ENCODE measurements at places on chromosomes 7 and 10.

DNA sequence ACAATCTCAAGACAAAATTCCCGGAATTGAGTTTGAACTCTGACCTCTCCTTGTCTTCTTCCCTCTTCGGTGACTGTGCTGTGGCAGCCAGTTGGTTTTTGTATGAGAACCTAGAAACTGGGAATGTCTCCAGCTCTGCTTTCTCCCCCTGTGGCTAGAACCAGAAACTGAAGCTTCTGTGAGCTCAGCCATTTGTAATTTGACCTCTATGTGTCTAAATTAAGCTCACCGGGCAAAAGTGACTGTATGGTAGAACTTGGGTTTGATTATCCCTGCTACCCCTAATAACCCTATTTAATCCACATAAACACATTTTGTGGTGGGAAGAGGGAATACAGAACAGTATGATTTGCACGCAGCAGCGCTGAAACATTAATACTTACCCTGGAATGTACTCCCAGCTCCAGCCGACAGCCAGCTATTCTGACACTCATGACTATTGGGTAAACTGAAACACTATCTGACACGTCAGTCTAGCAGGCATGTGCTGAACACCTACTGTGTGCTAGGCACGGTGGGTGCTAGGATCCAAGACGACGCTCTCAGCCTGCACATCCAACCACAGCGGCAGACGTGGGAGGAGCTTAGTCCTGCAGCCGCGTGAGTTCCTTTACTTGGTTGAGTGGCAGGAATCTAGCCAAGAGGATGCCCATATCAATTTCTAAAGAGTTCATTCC, 324.8 kb downstream of the SFMBT2 start:
- DNase-seq, result no peak

- no peak for DNase-seq
These were observed 62.7 kb upstream of the ZPBP start for GRCh38 chr7:50155755-50156154.

GRCh38 chr10:123569436-123570035, 96.6 kb upstream of the GPR26 start:
- DNase-seq, result no peak

GRCh38 chr7:44383566-44383965, 58.2 kb upstream of the CAMK2B start:
- DNase-seq, result no peak

GRCh38 chr10:123462756-123463155, 203.4 kb upstream of the GPR26 start:
- no peak for DNase-seq

DNA sequence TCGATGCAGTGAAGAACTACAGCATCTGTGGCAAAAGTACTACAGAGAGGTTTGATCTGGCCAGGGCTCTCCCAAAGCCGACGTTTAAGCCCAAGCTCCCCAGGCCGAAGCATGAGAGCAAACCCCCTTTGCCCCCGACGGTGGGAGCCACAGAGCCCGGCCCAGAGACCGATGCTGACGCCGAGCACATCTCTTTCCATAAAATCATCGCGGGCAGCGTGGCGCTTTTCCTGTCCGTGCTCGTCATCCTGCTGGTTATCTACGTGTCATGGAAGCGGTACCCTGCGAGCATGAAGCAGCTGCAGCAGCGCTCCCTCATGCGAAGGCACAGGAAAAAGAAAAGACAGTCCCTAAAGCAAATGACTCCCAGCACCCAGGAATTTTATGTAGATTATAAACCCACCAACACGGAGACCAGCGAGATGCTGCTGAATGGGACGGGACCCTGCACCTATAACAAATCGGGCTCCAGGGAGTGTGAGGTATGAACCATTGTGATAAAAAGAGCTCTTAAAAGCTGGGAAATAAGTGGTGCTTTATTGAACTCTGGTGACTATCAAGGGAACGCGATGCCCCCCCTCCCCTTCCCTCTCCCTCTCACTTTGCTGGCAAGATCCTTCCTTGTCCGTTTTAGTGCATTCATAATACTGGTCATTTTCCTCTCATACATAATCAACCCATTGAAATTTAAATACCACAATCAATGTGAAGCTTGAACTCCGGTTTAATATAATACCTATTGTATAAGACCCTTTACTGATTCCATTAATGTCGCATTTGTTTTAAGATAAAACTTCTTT, 2.3 kb downstream of the LRRTM3 start:
- no peak for DNase-seq

GRCh38 chr7:142188154-142188553, 69.7 kb downstream of the PRSS58 start:
- DNase-seq, result no peak

- DNase-seq, result no peak
These were observed 30.8 kb upstream of the KNDC1 start for GRCh38 chr10:133129071-133129858.

DNA sequence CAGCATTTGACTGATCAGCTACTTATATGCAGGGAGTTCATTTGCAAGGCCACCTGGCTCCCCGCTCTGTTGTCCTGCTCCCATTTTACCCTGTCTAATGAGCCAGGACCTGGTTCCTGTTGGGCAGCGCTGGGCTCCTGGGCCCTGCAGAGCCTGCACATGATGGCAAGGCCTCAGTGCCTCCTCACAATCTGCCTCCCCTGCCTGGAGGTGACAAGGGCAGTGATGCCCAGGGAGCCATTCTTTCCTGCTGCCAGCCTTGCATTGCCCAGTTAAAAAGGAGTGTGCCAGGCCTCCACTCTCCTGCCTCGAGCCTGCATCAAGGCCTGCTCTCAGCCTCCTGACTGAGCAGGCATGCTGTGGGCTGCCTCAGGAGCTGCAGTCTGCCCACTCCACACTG, 28.5 kb downstream of the CHAT start:
- DNase-seq, result no peak

DNA sequence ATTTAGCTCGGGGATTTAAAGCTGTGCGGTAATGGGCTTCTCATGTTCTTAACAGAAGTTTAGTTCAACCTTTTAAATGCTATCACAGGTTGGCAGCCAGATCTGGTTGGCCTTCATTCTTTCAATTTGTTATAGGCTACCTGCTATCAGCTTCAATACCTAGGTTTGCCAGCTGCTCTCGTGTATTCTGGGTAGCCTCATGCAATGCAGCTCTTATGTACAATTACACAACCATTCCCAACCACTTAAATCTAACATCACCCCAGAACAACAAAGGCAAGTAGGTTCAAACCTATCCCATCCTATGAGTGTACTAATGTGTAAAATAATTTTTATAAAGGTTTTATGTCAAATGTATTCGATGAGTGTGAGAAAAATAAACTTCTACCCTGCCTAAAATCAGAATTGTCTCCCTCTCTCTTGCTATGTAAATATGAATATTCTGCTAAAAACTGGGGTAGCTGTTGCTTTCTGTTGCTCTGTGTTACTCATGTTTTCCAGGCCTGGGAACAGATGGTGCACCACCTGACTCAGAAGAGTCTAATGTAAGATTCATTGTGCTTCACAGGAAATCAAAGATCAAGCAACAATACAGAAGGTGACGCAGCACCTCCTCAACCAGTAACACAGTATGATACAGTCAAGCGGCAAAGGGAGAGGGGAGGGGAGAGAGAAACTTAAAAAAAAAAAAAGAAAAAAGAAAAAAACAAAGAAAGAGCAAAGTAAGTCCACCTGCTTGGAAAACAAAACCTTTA, 188.6 kb downstream of the ETV1 start:
- DNase-seq, result no peak

GRCh38 chr10:66405566-66405965, 520.3 kb upstream of the LRRTM3 start:
- DNase-seq, result no peak

DNA sequence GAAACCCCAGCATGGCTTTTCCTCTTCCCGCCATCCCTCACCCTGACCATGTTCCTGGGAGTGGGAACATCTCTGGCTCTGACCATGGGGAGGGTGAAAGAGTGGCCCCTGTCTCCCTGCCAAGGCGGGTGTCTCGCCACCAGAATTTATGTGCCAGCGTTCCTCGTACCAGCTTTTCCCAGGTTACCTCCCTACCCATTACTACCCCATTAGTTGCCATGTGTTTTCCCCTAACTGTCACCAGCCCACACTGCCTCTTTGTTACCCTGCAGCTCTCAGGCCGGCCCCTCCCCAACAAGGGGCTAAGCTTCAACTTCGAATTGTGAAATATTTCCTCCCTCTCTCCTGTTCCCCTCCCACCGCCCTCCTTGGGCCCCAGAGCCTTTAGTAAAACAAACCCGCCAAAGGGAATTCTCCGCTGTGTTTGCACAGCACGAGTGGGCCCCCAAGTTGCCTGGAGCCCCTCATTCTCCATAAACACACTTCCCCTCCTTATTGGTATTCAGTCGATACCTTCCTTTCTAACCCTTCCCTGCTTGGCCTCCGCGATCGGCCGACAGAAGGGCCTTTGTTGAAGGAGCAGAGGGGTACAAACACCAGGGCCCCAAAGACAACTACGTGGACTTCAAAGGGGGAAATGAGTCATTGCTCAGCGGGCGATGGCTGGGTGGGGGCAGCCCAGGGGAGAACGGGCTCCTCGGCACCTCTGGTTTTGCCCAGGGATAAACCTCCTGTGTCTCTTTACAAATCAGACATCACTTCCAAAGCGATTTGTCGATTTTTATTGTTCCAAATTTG, 45.5 kb downstream of the SLIT1 start:
- no peak for DNase-seq

DNA sequence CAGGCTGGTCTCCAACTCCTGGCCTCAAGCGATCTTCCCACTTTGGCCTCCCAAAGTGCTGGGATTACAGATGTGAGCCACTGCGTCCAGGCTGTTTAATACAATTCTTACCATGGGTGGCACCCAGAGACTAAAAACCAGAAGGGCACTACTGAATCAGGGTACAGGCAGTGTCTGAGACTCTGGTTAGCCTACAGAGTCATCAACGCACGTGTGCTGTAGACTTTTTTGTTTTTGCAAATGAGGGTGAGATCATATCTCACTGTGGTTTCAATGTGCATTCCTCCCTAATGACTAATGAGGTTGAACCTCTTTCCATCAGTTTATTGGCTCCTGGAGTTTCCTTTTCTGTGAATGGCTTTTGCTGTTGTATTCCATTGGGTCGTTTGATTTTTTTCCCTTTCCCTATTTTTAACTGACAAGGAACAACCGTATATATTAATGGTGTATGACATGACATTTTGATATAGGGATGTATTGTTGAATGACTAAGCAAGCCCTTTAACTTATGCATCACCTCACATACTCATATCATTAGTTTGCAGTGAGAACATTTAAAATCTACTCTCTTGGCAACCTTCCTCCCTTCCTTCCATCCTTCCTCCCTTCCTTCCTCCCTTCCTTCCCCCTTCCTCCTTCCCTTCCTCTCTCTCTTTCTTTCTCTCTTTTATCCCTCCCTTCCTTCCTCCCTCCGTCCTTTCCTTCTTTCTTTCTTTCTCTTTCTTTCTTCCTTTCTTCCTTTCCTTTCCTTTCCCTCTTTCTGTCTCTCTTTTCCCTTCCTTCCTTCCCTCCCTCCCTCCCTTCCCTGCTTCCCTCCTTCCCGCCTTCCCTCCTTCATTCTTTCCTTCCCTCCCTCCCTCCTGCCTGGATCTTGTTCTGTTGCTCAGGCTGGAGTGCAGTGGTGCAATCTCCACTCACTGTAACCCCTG, 9.3 kb upstream of the TMEM270 start:
- DNase-seq, result peak; percentile 52

DNA sequence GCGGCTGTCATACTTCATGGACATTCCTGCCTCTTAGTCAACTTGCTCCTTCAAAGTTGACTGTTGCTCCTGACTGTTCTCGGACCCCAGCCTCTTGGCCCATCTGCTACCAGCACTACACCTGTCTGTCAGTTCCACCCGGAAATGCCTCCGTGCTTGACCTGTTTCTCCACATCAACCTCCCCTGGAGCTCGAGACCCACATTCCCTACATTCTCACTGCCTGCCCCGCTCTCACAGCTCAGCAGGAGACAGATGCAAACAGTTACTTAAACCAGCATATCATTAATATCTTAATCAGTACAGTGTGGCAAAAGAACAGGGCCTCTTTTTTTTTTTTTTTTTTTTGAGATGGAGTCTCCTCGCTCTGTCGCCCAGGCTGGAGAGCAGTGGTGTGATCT, 174.3 kb downstream of the NRP1 start:
- DNase-seq, result no peak

- no peak for DNase-seq
These were observed 82.9 kb upstream of the ANLN start for GRCh38 chr7:36306722-36307121.

DNA sequence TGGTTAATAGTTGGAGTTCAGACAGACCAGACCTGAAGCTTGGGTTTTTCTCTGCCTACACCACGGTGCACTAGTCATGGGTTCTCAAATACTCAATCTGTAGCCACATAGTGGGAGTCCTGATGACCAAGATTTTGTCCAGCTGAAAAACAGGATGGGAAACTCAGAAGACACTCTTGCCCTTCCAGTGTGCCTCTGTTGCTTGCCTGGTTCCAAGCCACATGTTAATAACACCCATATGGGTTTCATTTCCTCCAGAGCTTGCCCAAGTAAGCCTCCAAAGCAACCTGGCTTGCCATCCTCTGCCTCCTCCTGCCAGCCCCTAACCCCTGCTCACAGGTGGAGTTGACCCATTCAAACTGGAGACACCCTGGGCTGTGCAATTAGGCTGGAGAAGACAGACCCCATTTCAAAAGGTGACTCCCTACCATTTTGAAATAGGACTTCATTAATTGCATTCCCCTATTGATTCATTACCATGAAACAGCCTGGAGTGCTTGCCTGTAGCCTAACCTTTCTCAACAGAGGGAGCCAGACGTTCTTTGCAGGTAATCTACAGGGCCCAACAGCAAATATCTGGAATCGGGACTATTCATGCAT, 108.0 kb upstream of the HABP2 start:
- no peak for DNase-seq

- DNase-seq, result no peak
These were observed at the start of gene HEPACAM2 for GRCh38 chr7:93226310-93226709. TSS of gene HEPACAM2 (minus strand) at chr7:93226469.

GRCh38 chr7:65430344-65431186, 56.9 kb downstream of the ZNF92 start:
- no peak for DNase-seq

GRCh38 chr7:100124301-100125230, 2.2 kb upstream of the MBLAC1 start:
- DNase-seq, result no peak

- no peak for DNase-seq
These were observed 441 bp downstream of the CCDC186 start for GRCh38 chr10:114173603-114173920.

DNA sequence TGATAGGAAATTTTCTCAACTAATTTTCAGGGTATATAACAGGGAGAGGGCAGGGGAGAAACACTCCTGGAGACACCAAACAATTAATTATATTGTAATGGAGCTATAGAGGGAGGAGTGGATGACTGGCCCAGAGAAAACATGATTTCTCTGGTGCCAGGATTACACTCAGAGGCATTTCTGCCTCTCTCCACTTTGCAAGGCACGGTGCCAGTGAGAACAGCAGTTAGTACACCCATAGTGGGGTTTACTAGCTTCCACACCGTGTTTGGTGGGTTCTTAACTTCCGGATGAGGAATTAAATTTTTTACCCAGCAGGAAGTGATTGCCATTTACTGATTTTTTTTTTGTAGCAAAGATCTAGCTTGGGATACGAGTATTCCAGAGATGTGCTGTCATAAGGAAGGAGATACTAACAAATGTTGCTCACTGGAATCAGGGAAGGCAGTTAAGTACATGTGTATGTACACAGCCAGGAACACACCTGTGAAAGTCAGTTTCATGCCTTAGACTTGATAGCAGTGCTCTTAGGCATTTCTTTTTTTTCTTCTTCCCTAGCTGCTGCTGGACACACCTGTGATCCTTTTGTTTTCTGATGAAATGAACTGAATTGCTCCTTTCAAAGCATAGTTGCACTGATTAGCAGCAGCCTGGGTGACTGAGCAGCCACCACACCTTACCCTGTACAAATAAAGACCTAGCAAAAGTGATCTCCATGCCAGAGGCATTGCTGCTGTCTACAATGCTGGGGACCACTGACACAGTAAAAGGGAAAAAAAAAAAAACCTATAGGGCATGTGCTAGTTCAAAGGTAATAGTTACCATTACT, 58.1 kb downstream of the POLL start:
- no peak for DNase-seq
